NCI-H2029 (cell line): ENCODE measurements at places on chromosomes 6 and 20.

- DNase-seq, result peak; percentile 38
Measured at GRCh38 chr20:39264506-39265172, 302.5 kb downstream of the DHX35 start.

DNA sequence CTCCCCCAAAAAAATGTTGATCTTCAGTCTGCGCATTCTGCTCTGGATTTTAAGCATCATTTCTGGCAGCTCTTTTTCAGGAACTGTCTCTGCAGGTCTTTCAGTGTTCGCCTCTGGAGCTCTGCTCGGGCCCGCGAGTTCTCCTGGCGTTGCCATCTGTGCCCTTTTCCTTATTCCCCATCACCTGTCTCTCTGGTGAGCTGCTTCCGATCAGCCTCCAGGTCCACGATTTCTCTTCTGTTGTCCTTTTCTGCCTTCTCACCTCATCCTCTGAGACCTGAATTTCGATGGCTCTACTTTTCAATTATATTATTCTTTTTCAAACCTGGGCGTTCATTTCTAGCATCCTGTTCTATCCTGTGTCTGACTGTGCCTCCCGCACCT is 590 bp upstream of the MAP1LC3A start:
- DNase-seq, result no peak

DNA sequence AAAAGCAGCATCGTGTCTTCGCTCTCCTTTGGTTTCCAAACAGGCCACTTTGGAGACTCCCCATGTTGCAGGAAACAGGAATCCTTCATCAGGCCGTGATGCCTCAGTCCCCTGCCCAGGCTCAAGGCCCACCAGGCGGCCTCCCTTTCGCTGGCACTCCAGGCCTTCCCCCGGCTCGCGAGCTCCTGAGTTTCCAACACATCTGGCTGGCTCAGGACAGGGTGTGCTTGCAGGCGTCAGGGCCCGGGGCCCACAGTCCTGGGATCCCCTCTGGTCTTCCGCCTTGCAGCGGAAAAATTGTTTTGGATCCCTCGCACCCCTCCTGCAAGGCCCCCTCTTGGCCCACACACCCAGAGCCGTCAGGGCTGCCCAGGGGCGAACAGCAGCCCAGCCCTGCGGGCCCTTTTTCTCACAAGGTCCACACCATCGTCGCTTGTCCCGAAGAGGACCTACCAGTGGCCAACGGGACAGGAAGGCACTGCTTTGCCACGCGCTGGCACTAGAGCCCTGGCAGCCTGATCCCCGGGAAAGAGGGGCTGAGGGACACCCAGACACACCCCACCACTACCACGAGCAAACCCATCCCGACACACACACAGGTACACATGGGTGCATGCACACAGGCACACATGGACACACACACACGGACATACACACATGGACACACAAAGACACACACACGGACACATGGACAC is 1930.9 kb upstream of the DEFB115 start:
- DNase-seq, result no peak

GRCh38 chr6:15473741-15474161 is 189.1 kb downstream of the DTNBP1 start:
- peak; percentile 69 for DNase-seq

DNA sequence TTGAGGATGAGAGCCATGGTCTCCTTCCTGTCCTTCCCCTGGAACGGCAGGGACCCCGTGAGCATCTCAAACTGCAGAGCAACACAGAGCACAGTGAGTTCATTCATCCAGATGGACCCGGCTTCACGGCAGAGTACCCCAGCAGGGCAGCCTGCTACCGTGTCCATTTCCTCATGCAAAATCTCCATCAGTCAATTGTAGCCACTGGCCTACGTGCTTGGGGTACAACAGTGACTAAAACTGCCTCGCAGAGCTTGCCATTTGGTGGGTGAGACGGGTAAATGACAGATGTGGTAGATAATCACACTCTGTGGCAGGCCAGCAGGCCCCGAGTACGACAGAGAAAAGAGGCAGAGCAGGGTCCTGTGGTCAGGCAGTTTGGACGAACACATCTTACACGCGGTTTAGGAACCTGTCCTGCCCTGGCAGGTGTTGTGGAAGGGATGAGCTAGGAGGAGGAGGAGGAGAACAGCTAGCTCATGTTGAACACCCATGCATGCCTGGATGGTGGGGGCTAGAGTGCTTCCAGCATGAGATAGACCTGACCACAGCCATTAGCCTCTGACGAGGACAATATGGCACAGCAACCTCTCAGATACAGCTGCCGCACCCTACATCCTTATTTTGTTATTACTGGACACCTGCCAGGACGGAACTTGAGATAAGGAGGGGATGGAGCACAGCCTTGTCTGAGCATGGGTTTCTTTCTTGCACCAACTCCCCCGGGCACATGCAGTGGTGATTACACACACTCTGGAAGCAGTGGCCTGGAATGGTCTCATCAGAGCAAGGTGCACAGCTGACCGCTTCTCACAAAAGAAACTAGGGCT is 95.6 kb downstream of the RAMACL start:
- DNase-seq, result peak; percentile 80

DNA sequence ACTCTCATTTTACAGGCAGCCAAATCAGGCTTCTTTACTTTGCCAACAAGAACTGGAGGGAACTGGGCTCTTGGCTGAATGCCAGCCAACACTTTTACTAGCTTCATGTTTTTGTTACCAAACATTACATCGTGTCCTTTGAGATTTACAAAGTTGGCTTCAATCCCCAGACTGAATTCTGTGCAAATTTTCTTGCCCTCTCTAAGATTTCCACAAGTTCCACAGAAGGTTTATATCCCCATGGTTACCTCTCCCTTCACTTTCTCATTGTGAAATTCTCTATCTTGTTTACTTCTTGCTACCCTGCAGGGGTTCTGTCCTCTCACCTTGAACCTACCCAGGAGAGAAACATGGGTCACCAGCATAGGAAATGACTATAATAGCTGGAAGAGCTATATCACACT is 37.6 kb upstream of the PLCB1 start:
- no peak for DNase-seq

DNA sequence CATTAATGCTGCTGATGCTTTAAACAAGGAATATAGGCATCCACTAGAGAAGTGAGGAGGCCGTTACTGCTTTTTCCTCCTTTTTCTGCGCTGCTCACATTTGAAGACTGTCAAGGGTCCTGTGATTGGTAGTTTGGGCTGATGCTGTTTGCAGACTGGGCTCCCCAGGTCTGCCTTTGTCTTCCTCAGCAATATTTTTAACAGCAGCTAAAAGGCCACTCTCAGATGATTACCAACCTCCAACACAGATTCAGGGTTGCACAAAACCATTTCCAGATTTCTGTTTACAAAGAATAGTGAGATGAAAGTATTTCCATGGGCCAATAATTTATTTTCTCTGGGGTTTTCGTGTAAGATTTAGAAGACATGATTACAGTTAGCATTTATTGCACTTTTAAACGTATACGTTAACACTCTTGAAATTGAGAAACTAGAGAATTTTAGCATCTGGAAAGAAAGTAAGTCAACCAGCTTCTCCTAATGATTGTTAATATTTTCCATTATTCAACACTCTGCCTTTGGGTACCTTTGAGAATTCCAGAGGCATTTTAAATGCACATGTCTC is 475.3 kb upstream of the SOX4 start:
- DNase-seq, result no peak

DNA sequence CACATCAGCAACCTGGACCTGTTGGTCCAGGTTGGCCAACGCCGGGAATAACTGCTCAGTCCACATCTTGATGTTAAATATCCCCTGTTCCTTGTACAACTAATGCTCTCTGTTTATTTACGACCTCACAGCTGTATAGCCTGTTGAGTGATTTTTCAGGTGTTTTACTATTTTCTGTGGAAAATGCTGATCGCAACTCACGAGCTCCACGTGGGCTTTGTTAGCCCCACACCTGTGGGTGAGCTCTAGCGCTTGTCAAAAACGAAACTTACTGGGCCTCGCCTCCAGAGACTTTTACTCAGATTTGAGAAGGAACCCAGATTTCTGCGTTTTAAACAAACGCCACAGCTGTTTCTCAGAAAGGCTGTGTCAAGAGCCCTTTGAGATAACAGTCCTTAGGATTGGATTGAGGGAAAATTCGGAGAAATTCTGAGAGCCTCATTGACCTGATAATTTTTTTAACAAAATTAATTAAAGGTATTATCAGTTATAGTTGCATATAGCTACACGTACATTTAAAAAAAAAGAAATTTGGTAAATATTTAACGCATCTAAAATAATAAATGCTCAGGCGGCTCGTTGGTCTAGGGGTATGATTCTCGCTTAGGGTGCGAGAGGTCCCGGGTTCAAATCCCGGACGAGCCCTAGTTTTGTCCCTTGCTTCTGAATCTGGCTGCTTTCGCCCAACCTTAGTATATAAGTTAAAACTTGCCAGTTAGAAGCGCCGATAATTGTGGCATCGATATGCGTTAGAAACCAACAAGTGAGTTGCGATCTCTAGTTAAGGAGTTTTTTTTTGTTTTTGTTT is 16.7 kb downstream of the HMGN4 start:
- DNase-seq, result no peak

DNA sequence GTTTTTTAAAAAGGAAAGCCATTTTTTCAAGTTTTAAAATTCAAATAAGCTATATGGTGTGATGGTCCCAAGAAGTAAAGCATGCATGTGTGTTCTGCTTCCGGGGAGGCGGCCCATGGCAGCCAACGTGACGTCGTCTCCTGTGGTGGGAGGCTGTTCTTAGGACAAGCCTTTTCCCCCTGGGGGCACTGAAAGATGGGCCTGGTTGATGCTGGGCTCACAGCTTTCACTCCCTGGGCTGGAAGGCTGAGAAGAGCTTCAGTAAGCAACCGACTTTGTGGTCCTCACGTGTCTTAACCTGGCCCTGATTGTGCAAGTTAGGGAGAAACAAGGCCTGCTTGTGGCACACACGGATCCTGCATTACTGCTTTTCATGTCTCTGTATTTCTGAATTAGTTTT is 84.1 kb downstream of the SMOC2 start:
- DNase-seq, result no peak
